NCI-H345 (cell line): ENCODE measurements at places on chromosomes 2 and 18.

GRCh38 chr2:147388217-147388616 is 456.6 kb upstream of the ACVR2A start:
- DNase-seq: no peak

GRCh38 chr2:43958397-43959275 is 37.2 kb downstream of the LRPPRC start:
- no peak for DNase-seq

GRCh38 chr2:98729652-98730051 is 1.3 kb downstream of the MGAT4A start:
- DNase-seq: no peak

DNA sequence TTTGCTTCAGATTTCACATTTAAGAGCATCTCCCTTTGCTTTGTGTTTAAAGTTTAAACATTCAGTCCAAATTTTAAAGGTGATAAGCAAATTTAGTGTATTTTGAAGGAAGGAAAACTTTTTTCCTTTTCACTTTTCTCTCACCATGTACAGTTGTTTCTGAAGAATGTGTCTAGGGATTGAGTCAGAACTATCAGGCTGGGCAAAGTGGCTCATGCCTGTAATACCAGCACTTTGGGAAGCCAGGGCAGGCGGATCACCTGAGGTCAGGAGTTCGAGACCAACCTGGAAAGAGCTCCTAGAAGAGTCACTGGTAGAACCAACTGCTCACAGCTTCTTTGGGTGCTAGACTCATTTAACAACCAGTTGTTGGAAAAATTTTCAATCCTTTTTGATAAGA is 327.0 kb upstream of the THUMPD2 start:
- DNase-seq: no peak

DNA sequence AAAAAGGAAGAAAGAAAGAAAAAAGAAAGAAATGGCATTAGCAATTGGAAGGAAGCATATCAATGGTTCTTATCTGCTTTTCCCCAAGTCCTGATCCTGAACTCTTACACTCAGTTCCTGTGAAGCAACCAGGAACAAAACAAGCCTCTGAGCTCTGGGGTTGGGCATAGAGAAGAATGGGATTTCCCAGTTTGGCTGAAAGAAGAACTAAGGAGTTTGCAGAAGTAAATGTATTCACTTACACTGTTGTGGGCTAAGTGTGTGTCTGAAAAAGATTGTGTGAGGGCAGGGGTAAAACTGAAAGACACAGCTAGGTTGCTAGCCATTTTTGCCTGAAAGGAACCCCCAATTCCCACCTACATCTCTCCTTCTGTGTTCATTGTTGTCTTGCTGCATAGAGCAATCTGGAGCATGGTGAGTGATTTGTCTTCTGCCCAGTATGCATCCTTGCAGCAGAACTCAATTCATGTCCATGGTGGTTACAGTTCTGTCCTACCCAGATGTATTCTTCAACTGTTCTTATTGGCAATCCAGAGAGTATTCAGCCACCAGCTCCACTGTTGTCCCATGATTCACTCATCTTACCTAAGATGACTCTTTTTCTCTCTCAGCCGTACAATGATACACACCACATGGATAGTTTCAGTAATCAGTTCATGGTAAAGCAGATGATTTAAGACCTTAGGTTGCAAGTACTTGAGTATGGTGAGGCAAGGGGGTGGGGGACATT is 348.7 kb downstream of the ARHGAP15 start:
- DNase-seq: no peak

DNA sequence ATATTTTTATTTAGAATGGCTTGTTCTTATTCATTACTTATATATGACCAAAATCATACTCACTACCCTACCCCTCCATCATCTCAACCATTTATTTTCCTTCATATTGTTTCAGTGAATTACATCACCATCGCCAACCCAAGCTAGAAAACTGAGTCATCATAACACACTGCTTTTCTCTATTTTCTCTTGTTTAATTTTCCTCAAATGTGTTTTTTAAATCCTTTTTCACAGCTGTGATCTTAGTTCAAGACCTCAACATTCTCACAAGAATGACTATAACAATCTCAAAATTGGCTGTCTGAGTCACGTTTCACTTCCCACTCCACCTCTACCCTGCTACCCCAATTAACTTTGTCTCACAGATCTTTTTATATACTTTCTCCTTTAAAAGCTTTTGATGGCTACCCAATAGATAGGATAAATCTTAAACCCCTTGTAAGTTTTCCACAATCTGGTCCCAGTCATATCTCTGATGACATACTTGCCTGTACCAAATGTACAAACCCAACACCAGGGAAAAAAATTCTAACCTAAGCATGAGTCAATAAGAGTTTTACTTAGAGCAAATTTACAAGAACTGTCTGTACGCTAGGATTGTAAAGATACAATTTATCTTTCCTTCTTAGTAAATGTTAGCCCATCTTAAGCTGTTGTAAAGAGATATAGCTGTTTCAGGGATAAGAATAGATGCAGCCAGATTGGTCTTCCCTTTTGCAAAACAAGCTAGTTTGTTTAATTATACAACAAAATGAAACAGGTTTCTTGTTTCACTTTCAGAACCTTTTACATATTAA is 635.1 kb upstream of the SLC39A10 start:
- DNase-seq: no peak

- no peak for DNase-seq
Measured at GRCh38 chr2:230642966-230643365, 69.7 kb upstream of the CAB39 start.

- DNase-seq: no peak
Measured at GRCh38 chr2:232586943-232587505, 36.5 kb downstream of the EIF4E2 start.

GRCh38 chr18:75207310-75208154 is 1.4 kb downstream of the PTGR3 start:
- peak; percentile 46 for DNase-seq

GRCh38 chr2:183597841-183598240 is 473.6 kb downstream of the NUP35 start:
- no peak for DNase-seq

GRCh38 chr2:10400568-10400977 is 47.6 kb downstream of the ODC1 start:
- no peak for DNase-seq

- DNase-seq: no peak
Measured at GRCh38 chr2:111126581-111126980, 5.9 kb downstream of the BCL2L11 start.

DNA sequence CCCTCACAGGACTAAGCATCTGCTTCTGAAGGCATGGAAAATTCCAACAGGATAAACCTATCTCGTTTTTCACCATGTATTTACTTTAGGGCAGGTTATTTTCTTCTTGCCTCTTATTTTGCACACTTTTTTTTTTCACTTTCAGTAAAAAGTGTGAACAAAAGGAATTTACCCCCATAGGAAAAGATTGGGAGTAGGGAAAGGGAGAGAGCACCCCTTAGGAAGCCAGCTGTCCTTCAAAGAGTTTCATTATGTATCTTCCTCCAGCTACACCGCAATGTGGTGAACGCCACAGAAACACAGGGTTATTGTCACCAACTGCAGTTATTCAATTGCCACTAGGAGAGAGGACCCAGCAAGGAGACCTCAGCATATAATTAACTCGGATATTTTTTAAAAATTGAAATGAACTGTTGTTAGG is 286.2 kb upstream of the VRK2 start:
- DNase-seq: peak; percentile 15

GRCh38 chr2:7476371-7476770 is 559.2 kb downstream of the RNF144A start:
- no peak for DNase-seq

DNA sequence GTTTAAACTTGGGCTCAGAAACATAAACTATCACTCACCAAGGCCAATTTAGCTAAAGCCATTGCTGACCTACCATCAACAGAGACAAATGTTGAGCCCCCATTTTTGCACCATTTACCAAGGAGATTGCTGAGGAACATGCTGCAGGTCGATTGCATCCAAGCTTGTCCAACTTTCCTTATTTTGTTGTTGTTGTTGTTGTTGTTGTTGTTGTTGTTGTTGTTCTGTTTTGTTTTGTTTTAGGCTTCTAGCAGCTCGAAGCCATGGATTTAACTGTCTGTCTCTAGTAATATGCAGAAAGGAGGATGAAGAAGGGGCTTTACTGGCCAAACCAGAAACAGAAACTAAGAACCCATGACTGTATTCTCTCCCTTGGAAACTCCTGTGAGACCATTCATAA is 571.5 kb downstream of the IRS1 start:
- no peak for DNase-seq

DNA sequence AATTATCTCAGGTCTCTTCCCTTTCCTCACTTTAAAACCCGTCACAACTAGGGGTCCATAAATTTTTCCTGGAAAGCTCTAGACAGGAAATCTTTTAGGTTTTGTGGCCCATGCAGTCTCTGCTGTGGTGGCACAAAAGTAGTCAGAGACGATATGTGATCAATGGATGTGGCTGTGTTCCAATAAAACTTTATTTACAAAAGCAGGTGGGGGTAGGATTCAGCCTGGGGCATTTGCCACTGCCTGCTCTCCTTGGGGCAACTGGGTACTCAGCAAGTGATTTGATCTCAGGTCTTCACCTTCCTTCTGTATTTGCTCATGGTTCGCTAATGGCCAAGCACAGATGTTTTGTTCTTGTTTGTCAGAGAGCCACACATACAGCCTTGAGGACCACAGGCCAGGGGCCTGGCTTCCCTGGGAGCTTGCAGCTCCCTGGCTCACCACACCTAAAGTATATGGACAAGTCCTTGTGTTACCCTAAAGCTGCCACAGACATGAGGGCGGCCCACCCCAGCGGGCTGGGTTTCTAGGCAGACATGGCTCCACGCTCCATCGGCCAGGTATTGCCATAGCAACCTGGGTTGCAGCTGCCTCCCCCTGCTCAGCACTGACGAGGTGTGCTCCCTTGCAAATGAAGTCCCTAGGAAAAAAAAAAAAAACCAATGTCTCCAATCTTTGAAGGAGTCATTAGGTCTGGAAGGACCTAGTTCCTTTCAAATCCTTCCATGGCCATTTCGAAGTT is 89.7 kb upstream of the YWHAQ start:
- peak; percentile 68 for DNase-seq

- DNase-seq: no peak
Measured at GRCh38 chr2:159066541-159067156, 98.2 kb downstream of the TANC1 start.

GRCh38 chr2:8148260-8149006 is 533.4 kb upstream of the ID2 start:
- no peak for DNase-seq

GRCh38 chr2:22692746-22693145 is 692.2 kb upstream of the KLHL29 start:
- DNase-seq: peak; percentile 31

GRCh38 chr18:29730073-29730472 is 1312.5 kb downstream of the DSC3 start:
- DNase-seq: no peak

GRCh38 chr2:188598551-188598950 is 306.9 kb downstream of the GULP1 start:
- DNase-seq: no peak

GRCh38 chr2:71927757-71928715 is 219.6 kb downstream of the CYP26B1 start:
- no peak for DNase-seq

- DNase-seq: no peak
Measured at GRCh38 chr2:221334481-221335218, 237.5 kb downstream of the EPHA4 start.

- no peak for DNase-seq
Measured at GRCh38 chr2:143165291-143165690, 36.1 kb downstream of the ARHGAP15 start.

- DNase-seq: no peak
Measured at GRCh38 chr18:78232196-78232595, 747.4 kb upstream of the SALL3 start.

- DNase-seq: no peak
Measured at GRCh38 chr2:70895249-70895648, 40.5 kb upstream of the ATP6V1B1 start.

GRCh38 chr2:144455987-144456386 is 63.9 kb downstream of the ZEB2 start:
- no peak for DNase-seq

DNA sequence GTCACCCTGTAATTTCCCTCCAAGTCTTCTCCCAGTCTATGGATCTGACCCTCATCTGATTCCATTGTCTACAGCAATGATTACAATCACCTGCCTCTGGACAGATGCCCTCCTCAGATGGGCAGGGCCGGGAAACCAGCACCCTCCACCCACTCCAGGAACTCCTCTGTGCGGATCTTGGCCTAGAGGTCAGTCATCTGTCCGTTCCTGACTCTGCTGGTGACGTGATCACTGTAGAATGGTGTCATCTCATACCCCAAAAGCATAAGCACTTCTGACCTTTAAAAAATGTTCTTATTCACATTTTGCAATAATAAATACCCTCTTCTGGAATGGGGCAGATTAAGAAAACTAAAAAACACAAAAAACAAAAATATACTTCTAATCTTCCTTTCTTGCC is 29.5 kb upstream of the BZW1 start:
- no peak for DNase-seq

DNA sequence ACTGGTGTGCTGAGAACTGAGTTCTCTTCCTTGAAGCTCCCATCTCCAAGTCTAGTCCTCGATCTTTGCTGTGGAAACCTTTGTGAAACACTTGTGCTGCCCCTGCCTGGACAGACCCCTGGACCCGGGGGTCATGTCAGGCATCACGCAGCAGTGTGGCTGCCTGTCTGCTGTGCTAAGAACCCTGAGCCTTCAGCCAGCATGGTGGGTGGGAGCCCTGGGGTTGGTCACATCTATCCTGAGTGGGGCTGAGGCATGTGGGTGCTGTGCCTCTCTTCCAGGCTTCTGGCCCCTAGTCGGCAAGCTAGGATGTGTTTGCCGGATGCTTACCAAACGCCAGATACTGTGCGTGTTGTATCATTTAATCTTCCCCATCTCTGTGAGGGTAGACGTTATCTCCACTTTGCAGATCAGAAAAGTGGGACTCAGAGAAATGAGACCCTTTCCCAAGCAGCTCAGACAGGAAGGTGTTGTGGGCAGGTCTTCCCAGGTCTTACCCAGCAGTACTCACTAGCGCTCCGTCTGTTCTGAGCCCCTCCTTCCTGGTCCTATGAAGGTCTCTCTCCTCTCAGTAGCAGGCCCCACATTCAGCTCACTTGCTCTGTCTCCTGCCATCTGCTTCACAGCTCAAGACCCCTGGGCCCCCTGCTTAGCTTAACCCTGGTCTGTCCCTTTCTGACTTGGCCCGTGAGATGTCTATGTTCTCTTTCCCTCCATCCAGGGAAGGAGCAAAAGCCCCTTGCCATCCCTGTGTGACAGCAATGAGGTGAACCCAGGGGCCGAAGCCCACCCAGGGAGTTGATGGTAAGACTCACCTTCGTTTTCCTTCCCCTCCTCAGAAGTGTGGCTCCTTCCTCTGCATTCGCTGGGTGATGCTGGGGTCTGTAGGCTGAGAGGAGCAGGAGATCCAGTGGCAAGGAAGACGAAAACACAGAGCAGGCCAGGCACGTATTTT is 242.8 kb downstream of the FAM210A start:
- no peak for DNase-seq

- no peak for DNase-seq
Measured at GRCh38 chr2:184444623-184445223, 153.6 kb upstream of the ZNF804A start.
